Foreskin keratinocyte (primary cell): ENCODE measurements at places on chromosomes 12 and 14.

DNA sequence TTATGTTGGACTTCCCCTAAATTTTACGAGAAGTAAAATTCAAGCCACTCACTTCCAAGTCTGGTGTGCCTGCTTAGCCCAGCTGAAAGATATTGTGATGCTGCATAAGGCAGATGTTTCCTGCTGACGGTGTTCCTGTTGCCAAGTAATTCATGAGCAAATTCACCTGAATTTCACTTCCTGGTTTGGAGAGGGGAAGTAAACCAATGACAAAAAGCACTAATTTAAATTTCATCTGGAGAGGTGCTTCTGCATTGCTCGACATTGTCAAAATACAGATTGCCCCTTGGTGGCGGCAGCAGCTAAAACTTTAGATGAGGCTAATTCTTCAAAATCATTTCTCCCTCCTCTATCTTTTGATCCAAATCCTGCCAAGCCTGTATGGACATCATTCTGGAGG is 281.1 kb downstream of the AACS start:
- no peak for DNase-seq

- DNase-seq = no peak
Measured at GRCh38 chr12:5806371-5807089, 138.5 kb downstream of the ANO2 start.

DNA sequence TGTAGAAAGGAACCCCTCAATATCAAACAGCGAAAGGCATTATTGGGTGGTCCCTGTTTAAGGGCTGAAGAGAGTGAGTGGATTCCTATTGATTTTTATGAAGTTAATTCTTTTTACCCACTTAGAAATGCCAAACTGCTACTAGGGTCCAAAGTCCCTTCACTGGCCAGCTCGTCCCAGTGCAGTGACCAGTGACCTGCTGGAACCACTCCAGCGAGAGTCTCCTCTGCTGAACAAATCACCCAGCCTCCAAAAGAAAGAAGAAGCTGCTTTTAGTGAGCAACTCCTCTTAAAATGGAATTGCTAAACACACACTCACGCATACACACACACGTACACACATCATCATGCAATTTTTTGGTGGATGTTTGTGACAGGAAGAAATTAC is 198.2 kb upstream of the PLEKHG7 start:
- no peak for DNase-seq

DNA sequence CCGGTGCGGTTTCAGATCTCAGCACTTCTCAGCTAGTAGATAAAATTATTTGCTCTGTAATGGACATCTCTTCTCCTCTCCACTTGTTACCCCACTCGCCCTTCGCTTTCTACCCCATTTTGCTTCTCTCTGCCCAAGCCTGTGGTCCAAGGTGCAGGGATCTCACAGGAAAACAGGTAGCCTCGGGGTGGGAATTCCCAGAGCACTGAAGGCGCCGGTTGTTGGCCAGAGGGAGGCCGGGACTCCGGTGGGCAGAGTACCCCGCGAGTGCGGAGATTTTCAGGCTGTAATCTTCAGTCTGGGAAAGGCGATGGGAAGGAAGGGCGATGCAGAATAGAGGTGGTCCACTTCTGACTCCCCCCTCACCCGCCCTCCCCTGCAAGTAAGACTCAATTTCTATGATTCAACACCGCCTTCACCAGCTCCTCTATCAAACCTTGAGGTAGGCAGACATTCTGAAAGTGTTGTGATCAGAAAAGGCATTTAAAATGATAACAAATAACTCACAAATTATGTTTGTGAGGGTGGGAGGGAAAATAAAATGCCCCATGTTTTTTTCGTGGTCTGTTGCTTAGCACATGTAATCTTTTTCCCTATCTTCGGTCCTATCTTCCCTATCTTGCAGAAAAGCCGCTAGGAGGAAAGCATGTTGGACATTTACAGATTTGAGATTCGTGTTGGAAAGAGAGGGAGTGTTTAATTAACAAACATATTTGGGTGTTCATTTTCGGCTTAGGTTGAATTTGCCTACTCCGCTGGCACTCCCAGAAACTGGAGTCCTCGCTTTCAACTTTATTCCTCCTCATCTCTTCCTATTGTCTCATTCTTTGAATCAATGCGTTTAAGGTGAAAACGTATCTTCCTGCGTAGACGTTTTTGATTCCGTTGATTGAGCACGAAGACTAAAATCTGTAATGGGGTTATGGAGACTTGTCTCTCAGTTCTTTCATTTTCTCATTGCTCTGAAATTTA is 8.5 kb downstream of the FOXG1 start:
- no peak for DNase-seq

GRCh38 chr12:43835264-43835655 is 621 bp upstream of the TMEM117 start:
- DNase-seq = no peak

- DNase-seq = no peak
Measured at GRCh38 chr14:51931308-51931707, 58.0 kb upstream of the RTRAF start.

DNA sequence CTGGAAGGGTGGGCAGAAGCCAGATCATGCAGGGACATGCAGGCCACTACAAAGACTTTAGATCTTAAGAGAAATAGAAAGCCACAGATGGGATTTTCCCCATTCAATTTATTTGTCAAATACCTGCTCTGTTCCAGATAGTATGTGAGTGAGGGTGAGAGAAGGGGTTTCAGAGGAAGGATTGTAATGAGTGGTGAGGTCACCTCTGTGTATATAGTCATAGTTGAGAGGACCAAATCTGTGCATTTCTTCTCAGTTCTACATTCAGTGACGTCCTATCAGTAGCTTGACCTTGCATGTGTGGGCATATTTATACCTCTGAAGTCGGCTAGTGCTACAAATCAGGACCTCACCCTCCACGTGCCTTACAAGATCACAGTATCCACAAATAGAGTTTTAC is 31.2 kb upstream of the RBM19 start:
- DNase-seq = no peak

DNA sequence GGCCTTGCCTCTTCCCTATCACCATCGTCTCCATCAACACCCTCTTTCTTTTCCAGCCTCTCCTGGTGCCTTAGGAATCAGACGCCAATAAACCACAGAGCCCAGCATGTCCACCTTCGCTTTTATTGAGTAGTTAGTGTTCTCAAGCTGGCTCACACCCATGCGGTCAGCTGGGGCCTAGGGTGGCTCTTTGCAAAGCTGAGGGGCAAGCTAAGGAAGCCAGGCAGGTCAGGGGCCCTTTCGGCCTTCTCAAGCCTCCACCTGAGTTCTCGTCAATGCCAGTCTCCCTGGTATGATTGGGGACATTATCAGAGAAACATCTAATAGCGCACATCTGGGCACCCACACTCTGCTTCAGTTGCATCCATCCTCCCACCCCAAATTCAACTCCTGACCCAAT is 737 bp upstream of the TEX52 start:
- DNase-seq = no peak

- DNase-seq = no peak
Measured at GRCh38 chr12:19846574-19846973, 407.3 kb downstream of the AEBP2 start.

- no peak for DNase-seq
Measured at GRCh38 chr12:132481345-132481744, 8.6 kb upstream of the FBRSL1 start.

- no peak for DNase-seq
Measured at GRCh38 chr14:74516451-74517160, 23.0 kb downstream of the ISCA2 start.

- DNase-seq = no peak
Measured at GRCh38 chr12:87671757-87672156, 357.4 kb downstream of the C12orf50 start.

DNA sequence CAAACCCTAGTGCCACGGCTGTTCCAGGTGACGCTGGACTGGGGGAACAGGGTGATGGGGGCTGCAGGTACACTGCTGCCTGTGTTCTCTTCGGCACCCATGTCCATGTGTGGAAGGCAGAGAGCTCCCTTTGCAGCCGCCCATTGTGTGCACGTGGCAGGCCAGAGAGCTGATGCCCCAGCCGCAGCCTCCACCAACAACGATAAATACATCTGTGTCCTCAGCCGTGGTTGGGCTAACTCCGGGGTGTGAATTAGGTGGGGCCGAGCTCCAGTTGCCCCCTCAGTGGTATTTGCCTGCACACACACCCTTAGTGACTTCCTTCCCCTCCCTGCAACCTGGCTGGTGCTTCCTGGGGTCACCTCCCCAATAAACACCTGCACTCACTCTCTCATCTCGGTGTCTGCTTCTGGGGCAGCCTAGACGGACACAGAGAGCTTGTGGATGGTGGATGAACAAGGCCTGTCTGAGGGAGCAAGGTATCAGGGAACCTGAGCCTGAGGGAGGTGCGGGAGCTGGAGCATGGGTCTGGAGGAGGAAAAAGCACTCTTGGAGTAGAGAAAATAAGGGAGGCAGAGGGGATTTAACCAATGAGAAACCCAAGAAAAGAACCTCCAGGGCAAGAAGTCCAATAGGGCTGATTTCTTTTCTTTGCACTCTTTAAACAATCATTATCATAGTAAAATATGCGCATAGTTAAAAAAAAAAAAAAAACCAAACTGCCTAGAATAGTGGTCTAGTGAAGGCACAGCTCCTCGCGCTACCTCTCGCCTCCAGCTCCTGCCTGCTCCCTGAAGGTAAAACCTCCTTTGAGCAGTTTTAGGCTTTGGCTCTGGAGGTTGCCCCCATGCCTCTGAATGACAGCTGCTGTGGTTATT is 112.6 kb downstream of the ZNF664 start:
- no peak for DNase-seq

- no peak for DNase-seq
Measured at GRCh38 chr14:74235017-74235416, 4.2 kb upstream of the VSX2 start.

DNA sequence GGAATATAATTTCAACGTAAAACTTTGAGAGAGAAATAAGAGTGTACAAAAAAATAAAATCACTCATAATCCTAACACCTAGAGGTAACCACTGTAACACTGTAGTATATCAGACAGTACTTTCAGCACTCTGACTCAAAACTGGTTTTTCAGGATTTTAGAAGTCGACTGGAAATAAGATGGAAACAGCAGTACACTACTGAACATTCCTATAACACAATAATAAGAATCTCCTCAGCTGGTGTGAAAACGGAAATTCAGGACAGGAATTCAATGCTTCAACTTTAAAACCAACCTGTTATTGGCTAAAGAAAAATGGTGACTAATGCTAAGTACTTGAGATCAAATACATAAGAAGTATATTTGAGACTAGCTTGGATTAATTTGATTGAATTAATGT is 12.3 kb upstream of the PITPNM2 start:
- DNase-seq = peak; percentile 85

DNA sequence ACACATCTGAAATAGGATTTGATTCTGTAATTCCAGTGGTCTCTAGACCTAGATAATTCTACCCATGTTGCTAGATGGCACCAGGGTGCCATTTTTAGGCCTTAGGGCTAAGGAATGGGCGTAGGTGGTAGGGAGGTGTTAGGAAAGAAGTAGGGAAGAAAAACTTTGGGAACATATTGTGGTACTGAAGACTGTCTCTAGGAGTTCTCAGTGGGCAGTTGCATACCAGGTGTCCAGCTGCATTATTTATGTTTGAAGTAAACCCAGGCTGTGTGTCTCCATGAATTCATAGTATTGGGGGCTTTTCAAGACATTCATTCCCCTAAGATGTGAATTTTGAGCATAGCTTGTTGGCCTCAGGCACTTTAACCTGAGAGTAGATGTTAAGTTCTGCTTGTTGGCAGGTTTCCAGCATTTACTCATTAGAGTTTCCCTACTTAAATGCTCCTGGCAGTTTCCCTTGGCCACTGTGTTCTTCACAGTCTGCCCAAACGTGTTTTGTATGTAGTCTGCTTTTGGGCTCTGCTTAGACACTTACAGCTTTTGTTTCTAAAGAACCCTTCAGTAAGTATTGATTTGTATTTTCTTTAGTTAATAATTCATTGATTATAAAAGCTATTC is 31.5 kb upstream of the CCT2 start:
- peak; percentile 70 for DNase-seq

- no peak for DNase-seq
Measured at GRCh38 chr14:55015006-55015405, 11.9 kb downstream of the WDHD1 start.
